NCI-H2171 (cell line): ENCODE measurements at places on chromosomes 16 and 17.
A peak's percentile ranks its signal among the peaks of the same experiment; 100 is the strongest.

DNA sequence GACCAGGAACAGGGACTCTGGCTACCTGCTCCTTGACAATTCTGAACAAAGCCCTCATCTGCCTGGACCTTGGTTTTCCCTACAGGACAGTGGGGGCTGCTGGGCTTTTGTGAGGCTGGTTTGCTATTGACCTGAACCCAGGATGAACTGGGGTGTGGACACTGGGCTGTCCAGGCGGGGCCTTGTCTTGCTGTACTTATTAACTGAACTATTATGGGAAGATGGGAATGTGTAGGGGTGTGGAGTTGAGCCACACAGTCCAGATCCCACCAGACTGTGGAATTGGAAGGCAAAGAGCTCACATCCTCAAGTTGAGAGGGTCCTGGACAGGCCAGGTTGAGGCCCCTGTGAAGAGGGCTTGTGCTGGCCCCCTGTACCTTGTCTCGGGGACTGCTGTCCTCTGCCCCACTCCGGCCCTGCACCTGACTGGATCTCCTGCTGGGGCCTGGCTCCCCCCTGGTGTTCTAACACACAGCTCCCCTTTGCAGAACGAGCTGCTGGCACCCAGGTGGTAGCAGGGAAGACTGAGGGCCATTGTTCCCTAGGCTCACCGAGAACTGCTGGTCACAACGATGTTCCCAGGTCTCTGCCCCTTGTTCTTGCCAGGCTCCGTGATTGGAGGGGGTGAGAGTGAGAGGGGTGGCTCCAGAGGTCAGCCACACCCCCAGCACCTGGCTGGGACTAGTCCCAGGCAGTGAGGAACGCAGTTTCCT lies 51.8 kb upstream of the CDC42EP4 start:
- DNase-seq, result no peak

DNA sequence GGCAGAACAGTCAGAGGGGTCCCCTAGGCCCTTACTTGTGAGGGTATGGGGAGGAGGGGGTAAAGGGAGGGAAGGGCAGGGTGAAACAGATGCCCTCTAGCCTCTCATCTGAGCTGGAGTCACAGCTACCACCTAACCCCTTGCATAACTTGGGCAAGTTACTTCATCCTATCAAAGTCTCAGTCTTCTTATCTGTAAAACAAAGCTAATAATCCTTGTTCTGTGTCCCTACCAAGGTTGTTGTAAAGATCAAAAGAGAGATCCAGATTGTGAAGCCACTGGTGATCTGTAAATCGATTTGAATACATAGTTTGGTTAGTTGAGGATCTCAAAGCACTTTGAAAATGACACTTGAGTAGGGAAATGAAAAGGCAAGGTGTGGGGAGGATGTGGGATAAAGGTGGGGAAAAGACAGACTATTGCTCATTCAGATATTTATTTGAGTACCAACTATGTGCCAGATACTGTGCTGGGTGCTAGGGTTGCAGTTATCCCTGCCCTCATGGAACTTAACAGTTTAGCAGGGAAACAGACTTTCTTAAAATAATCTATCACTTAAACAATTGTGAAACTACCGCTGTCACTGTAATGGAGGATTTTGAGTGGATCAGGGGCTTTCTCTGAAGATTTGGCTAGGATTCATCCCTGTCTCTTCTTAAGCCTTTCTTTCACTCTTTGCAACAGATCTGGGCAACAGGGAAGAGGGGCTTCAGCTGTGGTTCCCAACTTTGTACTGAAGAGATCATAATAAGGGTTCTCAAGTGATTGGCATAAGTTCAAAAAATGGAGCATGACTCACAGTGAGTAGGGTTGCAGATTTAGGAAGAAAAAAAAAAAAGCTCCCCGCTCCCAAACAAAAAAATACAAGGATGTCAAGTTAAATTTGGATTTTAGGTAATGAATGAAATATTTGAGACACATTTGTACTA lies 3.0 kb downstream of the HEATR9 start:
- no peak for DNase-seq

DNA sequence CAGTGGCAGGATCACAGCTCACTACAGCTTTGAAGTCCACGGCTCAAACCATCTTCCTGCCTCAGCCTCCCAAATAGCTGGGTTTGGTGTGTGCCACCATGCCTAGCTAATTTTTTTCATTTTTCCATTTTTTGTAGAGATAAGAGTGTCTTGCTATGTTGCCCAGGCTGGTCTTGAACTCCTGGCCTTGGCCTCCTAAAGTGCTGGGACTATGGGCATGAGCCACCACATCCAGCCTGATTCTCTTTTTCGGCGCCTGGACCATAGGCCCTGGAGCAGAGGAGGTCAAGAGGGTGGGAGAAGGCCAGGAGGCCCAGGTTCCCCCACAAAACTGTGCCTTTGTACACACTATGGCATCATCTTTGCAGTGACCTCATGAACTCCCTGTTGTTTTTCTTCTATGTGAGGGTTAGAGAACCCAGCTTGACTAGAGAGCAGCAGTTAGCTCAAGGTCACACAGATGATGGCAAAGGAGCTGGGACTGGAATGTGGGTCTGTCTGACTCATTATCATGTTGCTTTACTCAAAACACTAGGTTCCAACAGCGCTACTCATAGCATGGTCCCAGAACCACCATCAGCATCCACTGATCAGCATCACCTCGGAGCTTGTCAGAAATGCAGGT lies 16.3 kb downstream of the SCN4A start:
- no peak for DNase-seq

GRCh38 chr16:79589601-79590102 lies 10.9 kb downstream of the MAF start:
- DNase-seq, result no peak

DNA sequence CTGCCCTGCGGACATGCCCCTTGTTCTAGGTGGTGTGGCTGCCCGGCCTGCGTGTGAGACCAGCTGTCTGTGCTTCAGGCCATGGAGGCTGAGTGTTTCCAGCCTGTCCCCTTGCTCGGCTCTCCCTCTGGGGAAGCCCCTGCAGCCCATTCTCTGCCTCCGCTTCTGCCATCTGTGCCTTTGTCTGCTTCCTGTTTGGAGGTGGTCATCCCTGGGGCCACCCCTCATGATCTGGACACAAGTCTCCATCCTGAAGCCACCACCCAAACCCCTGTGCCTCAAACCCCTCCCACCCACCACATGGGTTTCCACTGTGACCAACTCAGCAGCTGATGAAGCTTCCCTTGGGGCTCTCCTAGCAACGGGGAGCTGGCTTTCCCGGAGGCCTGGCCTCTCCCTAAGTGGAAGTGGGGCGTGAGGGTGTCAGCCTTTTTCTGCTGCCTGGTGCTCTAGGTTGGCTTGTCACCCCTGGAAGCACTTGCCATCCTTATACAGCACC lies 184.9 kb downstream of the SEC14L1 start:
- no peak for DNase-seq

- no peak for DNase-seq
Observed at GRCh38 chr16:58695368-58695767, 10.8 kb upstream of the SLC38A7 start.

- no peak for DNase-seq
Observed at GRCh38 chr16:52212841-52213240, 334.1 kb downstream of the TOX3 start.

DNA sequence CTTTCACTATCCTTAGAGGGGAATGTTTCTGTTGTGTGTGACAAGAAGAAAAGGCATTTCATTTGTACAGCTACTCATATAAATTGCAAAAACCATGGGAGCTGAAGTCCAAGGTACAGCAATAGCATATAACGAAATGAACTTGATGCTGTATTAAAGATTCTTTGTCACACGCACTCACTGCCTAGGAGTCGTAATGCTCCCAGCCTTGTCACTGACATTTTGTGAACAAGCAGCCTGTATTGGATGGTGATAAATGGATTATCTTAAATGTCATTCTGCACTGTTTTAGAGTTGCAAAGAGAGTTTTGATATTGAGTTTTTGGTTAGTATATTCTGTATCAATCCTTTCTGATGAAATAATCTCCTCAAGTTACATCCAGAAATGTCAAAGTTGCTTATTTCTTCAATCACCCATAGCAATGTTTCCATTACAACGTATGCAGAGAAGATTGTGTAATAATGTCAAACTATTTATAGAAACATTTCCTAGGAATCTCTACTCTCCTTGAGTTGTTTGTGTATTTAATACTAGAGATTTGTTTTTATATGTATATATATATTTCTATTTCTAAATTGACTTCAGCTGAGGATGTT lies 270.6 kb downstream of the FTO start:
- no peak for DNase-seq

DNA sequence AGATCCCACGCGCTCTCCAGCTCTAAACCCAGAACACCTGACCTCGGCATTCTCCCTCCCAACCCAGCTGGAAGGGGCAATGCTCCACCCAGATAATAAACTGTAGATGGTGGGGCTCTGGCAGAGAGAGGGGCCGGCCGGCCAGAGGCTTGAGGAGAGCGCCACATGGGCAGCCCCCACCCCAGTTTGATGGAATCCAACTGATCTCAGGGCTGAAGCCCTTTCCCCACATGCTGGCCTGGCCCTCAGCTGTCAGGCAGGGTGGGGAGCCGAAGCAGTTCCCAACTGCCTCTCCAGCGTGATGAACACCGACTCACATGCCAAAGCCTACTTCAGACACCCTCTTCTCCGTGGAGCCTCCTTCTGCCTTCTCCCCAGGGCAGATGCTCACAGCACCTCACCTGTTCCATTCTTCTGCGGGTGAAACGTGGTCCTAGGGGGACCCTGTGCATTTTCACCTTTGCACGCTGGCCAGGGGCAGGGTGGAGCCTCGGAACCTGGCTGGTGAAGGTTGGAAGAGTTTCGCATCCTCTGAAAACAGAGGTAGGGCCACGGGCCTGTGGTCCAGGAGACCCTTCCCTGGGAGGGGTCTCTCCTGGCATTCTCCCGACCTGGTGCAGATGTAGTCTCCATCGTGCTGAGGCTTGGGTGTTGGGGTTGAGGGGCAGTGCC lies 65.7 kb upstream of the ZNF469 start:
- no peak for DNase-seq

- DNase-seq, result peak; percentile 97
Observed at GRCh38 chr16:66364117-66364958, 2.2 kb upstream of the CDH5 start.

GRCh38 chr17:44928950-44929720 lies 13.8 kb upstream of the GFAP start:
- no peak for DNase-seq

DNA sequence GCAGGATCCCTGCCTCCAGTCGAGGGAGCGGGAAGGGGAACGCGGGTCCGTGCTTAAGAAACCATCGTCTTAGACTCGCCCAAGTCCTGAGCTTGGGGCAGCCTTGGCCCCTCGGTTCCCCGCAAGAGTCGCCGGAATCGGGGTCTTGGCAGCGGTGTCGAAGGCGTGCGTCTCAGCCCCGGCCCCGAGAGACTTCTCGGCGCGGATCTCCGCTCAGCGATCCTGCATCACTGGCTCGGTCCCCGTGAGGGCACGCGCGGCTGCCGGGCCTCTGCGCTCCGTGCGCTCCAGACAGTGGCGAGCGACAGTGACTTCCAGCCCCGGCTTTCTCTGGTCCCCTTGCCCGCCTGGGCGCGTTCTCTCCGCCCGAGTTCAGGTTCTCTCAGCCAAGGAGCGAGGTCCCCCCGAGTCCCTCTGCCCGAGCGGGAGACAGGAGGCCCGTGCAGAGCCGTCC lies 380 bp downstream of the HS3ST3A1 start:
- no peak for DNase-seq

DNA sequence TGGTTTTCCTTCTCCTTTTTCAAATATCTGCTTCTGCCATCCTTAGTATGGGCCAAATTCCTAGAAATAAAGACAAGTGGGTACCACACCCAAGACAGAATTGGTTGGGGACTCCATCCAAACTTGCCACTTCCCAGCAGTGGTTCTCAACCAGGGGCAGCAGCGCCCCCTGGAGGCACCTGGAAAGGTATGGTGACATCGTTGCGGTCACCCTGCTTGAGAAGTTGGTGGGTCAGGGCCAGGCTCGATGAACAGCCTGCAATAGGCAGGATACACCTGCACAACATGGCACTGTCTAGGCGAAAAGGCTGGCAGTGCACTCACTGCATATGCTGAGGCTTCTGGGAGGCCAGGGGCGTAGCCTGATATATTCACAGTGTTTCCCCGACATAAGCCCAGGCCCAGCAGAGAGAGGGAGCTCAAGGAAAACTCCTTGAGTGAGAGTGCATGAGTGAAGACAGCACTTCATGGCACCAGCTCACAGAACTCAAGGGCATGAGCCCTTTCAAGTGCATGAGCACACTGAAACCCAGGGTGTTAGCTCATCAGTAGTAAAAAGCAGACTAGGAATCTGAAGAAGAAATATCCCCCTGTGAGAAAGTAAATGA lies 57.7 kb downstream of the CMC2 start:
- DNase-seq, result no peak

DNA sequence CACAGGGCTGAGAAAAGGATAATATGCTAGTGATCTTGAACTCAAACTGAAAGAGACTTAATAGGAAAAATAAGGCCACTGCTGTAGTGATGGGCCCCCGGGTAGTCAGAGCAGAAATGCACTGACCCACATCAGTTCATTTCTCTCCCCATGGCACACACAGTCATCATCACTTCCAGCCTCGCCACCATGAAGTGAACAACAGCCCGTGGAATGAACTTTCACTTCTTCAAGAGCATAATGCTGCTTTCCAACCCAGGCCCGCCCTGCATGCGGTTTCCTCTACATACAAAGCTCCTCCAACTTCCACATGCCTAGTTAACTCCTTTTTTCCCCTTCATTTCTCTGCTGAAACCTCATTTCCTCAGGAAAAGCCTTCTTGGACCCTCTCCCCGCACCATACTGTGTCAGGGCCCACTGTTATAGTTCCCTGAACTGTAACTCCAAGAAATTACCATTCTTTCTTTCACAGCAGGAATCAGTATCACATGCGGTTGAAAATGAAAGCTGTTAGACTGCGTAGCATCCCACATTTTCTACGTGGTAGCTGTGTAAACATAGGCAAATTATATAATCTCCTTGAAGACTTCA lies 65.8 kb upstream of the SMIM36 start:
- no peak for DNase-seq

GRCh38 chr17:75845933-75846691 lies 1.9 kb upstream of the UNC13D start:
- no peak for DNase-seq

- no peak for DNase-seq
Observed at GRCh38 chr17:28041844-28042656, 427 bp upstream of the NLK start.

- peak; percentile 84 for DNase-seq
Observed at GRCh38 chr17:75131278-75132017, at the start of gene NT5C. NT5C (minus strand) TSS chr17:75131742; CDS start chr17:75131707, 35 bp downstream.
